ENCODE measurements at places on chromosomes 1 and 21.

GRCh38 chr1:1283821-1284220 lies 3.6 kb downstream of the SCNN1D start:
- no peak for DNase-seq

GRCh38 chr1:6634371-6635052 lies 9.8 kb downstream of the THAP3 start:
- DNase-seq: no peak

GRCh38 chr1:185973645-185974044 lies 239.5 kb downstream of the HMCN1 start:
- DNase-seq: no peak

GRCh38 chr1:67652800-67653199 lies 32.2 kb upstream of the GADD45A start:
- no peak for DNase-seq

DNA sequence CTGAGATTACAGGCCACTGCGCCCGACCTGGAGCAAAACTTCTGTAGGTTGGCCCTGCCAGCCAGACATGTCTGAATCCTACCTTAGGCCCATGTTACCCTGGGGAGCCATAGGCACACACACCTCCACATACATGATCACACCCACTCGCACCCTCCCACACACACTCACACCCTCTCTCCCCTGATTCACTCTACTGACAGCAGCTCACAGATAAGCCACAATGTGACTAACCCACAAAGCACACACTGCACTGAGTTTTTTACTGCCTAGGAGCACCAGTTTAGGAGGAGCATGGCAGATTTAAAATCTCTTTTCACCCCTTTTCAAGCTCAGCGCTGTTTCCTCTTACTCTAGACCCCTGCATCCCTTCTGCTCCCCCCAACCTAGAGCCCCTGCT lies 41.7 kb downstream of the SLC30A1 start:
- no peak for DNase-seq

DNA sequence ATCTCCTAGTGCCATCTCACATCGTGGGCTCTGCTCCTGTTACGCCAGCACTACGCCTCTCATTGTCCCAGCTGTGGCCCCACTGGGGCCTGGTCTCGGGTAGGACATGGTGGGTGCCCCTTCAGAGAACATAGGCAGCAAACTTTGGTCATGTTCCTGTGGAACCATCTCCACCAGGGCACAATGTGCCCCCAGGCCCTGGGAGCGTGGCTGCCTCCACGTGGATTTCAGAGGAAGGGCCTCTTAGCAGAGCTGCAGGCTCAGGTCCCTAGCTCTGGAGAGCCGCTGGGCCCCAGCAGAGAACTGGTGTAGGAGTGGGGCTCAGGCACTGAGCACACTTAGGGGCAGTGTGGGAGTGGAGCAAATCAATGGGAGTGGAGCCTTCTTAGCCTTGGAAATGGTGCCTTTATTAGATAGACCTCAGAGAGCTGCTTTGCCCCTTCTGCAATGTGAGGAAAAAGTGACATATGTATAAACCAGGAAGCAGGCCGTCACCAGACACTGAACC lies 460.0 kb downstream of the NCAM2 start:
- DNase-seq: no peak

GRCh38 chr21:26758083-26758880 lies 86.9 kb downstream of the ADAMTS1 start:
- no peak for DNase-seq

DNA sequence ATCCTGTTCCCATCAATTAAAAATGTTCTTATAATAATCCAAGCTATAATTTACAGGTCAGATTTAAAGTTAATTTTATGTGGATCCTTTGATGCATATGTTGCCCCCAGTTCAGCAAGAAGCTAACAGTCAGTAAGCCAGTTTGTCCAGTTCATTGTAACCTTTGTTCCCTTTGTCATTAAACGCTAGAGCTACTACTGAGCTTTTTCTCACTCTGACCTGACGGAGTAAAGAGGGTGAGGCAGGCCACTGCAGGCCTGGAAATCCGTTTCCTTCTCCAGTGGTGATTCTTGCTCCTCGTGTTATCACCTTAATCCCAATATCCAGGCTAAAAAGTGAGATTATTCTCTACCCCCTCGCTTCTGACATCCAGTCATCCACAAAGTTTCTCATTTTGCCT lies 10.2 kb downstream of the YBX1 start:
- DNase-seq: no peak

GRCh38 chr1:221072214-221072613 lies 193.0 kb downstream of the HLX start:
- no peak for DNase-seq

DNA sequence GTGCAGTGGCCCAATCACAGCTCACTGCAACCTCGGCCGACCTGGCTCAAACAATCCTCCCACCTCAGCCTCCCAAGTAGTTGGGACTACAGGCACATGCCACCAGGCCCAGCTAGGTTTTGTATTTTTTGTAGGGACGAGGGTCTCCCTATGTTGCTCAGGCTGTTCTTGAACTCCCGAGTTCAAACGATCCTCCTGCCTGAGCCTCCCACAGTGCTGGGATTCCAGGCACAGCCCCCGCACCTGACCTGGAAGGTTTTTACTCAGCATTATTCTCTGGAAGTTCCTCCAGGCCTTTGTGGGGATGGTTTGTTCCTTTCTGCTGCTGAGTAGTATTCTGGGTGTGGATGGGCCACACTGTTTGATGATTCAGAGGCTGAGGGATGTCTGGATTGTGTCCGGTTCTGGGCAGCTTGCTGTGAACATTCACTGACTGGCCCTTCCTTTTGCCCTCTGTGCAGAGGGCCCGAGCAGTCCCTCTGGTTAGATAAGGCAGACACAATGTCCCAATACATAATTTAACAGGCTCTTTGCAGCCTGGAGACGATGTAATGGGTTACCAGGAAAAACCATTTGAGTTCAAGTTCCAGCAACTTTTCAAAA lies 6.0 kb upstream of the TRAPPC10 start:
- DNase-seq: no peak

GRCh38 chr1:1013922-1014648 lies 788 bp downstream of the ISG15 start:
- DNase-seq: no peak

All from cerebellar nuclear complex (tissue), 1 donor.